Fibroblast of skin of left quadriceps (primary cell): ENCODE measurements at places on chromosomes 16 and 17.

DNA sequence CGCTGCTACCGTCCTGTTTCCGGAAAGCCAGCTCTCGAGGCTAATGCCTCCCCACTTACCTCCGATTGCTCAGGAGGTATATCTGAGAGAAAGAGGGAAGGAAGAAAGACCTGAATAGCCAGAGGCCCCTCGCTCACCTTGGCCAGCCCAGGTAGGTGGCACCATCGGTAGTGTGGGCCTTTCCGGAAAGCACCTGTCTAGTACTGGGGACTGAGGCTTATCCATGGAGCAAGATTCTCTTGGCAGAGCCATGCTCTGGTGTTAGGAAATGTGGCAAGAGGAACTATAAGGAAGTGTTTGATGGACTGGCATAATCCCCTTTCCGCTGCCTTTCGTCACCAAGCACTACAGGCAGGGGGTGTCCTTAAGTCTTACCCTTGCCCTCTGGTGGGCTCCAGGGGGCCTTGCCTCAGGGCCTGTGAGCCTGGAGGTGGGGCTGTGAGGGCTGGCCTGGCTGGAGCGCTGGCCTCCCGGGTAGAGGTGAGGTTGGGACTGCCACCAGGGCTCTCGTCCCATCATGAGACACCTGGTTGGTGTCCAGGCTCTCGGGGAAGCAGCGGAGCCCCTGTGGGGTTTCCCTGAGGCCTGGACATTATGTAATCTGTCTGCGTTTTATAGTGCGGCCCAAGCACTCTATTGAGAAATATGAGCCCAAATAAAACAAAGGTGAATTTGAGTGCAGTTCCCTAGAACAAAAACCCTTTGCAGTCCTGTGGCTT lies 2.9 kb downstream of the CMIP start:
- DNase-seq, result no peak

DNA sequence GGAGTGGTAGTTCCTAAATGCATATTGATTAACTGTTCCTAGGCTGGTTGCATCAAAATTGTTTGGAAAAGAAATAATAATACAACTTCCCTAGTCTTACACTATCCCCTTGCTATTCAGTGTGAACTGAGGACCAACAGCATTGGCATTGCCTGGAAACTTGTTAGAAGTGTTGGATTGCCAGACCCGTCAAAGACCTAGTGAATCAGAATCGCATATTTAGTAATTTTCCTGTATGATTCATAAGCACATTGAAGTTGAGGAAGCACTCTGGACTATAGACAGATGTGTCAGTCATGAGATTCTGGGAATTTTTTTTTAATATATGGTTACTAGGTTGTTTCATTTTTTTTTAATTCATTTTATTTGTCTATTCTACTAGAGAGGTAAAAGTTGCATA lies 34.7 kb upstream of the KCNJ16 start:
- DNase-seq, result no peak

DNA sequence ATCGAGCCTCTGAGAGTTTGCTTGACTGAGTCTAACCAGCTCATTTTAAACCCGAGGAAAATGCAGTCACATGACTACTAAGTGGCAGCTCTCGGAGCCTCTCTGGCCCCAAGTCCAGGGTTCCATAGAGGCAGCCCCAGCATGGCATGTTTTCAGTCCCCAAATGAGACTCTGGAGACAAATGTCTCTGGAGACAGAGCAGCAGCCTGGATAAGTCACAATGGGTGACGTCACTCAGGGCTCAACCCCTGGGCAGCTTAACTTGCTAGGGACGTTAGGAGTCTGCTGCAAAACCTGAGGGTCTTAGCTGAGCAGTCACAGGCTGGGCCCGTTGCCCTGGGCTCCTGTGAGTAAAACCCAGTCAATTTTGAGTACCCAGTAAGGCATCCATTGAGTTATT lies 6.9 kb upstream of the STH start:
- DNase-seq, result no peak

DNA sequence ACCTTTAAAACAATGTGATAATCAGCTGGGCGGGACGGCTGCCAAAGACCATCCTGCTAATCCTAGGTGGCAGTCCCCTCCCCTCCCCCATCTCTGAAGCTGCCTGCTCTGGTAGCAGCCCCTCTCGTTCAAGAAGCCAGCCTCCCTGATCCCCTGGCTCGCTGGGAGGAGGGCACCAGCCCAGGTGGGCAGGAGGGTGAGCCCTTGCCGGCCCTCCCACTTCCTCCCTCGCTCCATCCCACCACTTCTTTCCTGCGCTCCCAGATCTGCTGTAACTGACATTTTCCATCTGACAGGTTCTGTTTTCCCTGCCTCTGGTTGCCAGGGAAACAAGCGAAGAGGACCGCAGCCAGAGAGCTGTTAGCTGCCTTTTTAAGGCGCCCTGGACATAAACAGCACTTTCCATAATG lies 155.7 kb upstream of the TNRC6C start:
- no peak for DNase-seq

DNA sequence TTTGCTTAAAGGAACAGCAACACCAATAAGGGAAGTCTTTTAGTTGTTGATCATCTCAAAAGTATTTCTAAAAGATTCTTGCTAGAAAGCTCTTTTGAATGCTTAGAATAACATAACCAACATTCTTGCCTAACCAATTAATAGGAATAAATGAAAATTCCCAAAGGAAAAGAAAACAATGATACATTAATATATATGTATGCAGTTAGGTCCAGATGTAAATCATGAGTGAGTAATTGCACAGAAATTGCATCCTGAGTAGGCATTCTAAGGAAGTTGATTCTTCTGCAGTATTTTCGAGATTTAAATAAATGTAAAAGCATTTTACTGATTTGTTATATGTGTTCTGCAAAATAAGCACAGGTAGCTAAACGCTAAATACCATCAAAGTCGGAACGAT lies 22.1 kb downstream of the COX10 start:
- DNase-seq, result peak; percentile 53

- no peak for DNase-seq
Observed at GRCh38 chr16:4529085-4530060, 9.2 kb downstream of the CDIP1 start.

DNA sequence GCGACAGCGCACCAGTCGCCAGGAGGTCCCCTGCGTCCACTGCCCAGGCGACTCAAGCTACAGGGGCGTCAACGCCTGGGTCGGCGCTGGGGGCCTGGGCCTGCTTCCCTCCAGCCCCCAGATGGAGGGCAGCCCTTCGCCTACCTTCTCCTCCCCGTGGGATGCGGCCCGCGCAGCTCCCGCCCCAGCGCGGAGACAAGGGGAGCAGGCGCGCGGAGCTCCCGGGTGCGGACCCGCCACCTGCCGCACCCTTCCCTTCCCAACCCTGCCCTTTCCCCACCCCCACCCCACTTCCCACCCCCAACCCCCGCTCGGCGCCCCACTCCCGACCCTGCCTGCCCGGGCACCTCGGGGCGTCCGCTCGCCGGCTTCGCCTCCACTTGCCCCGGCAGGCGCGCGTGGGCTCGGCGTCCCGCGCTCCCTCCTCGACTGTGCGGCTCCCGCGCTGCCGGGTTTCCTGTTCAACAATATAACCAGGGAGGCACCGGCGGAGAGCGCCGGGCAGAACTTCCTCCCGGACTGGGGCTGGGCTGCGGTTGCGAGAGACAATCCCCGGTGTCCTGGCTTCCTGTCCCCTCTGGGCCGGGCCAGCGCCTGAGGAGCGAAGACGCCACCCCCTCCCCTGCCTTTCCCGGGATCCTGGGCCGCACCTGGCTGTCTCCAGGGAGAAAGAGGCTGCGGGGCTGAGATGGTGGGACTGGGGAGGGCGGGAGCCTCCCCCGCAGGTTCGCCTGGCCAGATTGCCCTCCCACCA lies at the start of gene ARHGAP27:
Gene ARHGAP27, minus strand, starts transcription at position 466 of the 754 bp plus-strand sequence. CDS start 2,591 bp downstream, outside the sequence.
- no peak for DNase-seq

- no peak for DNase-seq
Observed at GRCh38 chr17:34285286-34285792, at the start of gene CCL11. TSS of gene CCL11 (plus strand) at chr17:34285742. CDS start at chr17:34285809, 67 bp downstream.

GRCh38 chr17:50059759-50060273 lies 3.9 kb downstream of the ITGA3 start:
- no peak for DNase-seq

DNA sequence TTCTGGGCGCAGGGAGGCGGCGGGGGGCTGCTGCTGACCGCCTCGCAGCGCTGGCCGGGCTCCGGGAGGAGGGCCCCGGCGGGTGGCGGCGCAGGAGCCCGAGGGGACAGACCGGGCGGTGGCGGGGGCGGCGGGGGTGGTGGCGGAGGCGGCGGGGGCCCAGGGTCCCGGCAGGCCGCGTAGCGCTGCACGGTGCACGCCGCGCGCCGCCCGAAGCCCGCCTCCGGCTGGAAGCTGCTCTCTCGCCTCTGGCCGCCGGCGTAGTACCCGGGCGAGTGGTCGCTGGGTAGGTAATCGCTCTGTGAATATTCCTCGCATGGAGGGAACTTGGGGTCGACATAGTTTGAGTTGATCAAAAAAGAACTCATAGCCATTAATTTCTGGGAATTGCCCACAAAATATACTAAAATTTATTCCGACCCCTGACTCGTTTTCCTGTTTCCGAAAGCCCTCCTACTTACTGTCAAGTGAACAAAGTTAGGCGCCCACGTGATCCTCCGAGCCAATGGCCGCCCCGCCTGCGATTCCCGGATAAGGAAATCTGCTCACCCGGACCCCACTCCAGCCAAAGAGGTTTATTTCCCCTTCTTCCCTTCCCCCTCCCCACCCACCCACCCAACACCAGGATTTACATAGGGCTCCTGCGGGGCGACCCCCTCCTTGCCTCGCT lies at the start of gene HOXB4:
Gene HOXB4, minus strand, starts transcription at position 405 of the 670 bp plus-strand sequence. Its CDS starts 31 bp downstream, at position 374.
- DNase-seq, result no peak

- DNase-seq, result no peak
Observed at GRCh38 chr16:72939247-72939646, 108.7 kb downstream of the ZFHX3 start.
